IMR-90 (cell line): ENCODE measurements at places on chromosomes 11 and 22.

DNA sequence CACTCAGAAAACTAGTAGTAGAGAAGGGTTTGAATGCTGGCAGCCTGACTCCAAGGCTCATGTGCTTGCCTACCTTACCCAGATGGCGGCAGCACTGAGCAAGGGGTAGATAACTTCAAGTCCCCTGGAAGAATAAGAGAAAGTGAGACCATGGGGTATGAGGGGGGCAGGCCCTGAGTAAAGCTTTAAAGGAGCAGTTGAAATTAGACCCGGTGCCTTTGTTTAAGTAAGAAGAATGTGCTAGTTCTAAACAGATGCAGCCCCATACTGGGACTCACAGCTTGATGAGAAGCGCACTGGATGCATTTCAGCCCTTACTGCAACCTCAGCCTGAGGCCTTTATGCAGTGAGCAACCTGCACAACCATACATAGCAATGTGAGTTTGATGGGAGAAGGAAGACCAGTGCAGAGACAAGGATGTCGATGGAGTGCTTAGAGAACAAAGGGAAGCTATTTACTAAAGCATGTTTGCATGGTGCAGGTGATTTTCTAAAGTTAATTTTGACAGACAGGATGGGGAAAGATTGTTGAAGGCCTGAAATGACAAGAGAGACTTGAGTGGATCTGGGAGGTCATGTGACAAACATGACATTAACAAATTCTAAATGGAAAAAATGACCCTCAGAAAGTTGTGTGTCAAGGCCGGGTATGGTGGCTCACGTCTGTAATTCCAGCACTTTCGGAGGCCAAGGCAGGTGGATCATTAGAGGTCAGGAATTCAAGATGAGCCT lies 27.1 kb upstream of the TMA7B start:
- DNase-seq, result no peak

DNA sequence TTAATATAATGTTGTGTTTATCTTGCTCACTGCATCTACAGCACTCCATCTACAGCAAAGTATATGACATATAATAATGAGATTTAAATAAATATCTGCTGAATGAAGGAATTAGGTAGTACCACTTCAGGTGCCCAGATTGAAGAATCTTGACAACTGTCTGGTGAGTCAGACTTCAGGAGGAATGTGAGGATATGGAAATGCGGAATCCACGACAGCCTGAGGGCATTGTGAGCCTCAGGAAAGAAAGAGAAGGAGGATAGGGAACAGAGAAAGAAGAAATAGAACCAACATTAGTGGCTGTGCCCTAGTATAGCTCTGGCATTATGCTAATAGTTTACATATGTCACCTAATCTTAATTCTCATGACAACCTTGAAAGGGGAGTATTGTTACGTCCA lies 304.4 kb downstream of the AASDHPPT start:
- DNase-seq, result no peak

GRCh38 chr22:27560781-27561180 lies 240.8 kb downstream of the MN1 start:
- no peak for DNase-seq

DNA sequence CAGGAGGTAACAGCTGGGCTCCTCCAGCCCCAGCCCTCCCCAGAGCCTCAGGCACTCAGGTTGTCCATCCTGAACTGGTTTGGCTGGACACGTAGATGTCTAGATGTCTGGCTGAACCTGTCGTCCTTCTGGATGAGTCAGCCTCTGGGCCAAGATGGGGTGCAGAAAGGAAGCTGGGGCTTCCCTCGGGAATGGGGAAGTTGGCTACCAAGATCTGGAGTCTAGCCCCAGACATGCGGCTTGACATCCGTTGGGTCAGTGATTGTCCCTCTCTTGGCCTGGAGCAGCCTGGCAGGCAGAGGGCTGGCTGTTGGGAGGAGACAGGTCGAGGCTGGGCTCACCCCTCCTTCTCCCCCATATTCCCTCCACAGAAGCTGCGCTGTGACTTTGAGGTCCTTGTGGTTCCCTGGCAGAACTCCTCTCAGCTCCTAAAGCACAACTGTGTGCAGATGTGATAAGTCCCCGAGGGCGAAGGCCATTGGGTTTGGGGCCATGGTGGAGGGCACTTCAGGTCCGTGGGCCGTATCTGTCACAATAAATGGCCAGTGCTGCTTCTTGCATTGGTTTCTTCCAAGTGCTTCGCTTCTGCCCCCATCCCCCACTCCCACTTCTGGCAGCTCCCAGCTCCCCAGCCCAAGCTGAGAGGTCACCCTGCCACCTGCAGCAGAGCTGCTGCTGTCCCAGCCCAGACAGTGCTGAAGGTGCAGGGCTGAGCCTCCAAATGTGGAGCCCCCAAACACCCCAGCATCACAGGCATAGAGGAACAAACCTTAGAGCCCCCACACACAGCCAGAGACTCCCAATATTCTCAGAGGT lies 1.3 kb downstream of the CST6 start:
- no peak for DNase-seq

DNA sequence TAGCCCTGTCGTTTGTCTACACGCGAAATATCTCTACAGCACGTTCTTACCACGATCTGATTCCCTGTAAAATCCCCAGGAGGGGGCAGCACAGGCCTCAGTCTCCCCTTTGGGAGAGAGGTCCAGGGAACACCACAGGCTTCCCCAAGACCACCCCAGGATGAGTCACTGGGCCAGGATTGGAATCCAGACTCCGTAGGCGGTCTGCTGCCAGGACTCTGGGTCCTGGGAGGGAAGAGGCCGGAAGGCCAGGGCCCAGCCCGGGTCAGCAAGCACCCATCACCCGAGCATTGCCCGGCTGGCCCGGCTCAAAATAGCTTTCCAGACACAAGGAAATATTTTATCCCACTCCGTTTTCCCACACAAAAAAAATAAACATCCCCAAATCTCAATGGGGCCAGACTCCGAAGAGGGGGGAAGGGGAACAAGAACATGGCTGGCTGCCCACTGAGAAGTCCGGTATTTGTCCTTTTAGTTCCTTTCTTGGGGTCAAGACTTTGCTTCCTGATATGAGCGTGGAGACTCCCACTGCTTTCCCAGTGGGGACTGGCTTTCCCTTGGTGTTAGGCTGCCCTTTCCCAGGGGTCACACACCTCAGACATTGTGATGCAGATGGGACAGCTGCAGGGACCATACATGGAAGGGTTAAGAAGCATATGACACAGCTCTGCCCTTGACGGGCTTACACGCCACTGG lies 91.3 kb downstream of the LRRC32 start:
- no peak for DNase-seq

DNA sequence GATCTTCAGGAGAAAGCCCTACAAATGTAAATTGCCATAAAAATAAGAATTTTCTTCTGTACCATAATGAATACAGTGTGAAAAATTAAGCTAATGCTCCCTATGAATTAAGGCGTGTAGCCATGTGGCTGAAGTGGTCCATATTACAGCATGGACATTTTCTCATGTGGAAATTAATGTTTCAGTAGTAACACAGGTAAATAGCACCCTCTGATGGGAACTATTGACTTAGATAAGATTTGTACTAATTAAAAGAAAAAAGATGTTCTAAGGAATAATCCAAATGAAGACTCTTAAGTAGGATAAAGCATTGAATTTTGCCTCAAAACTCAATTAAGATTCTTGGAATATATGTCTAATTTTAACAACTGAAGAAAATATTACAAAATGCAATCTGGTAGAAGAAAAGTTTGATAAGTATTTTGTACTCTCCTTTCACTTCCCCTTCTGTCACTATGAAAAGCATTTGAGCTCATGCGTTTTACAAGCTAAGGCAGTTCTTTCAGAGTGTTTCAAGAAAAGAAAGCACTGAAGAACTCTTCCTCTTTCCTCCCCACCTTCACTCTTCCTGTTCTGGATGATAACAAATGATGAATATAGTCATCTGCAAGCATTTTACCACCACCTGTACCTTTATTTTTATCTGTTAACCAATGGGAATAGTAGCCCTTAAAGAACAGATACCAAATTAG lies 9.9 kb upstream of the OR8D2 start:
- peak; percentile 2 for DNase-seq

DNA sequence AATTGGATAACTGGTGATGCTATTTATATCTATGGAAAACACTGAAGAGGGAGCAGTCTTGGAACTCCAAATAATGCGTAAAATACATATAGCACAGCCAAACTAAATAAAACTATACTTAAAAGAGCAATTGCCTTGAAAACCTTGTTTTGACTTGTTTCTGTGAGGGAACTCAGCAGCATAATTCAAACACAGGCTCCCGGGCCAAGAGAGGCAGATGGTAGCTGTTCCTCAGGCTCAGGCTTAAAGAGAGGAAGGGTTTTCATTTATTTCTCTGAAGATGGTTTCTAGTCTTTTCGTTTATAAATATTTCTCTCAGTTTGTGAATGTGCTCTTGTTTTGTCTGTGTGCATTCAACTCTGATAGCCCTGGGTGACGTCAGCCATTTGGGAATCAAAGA lies 82.4 kb downstream of the FANCF start:
- no peak for DNase-seq

DNA sequence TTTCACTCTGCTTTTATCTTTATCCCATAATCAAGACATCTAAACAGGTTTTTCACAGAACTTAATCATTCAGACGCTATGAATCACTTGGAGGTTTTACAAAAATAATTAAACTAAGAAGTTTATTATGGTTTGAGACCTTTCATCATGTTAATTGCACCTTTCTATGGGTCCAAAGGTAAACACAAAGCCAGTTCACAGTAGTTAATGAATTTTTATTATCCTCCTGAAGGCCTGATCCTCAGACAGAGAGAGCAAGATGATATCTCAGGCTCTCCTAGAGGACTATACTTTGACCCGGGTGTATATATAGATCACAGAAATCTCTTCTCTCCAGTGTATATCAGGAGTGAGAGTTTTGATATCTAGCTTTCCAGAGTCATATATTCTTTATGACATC lies 1044.3 kb upstream of the RAG2 start:
- DNase-seq, result no peak

GRCh38 chr22:49212002-49212401 lies 615.7 kb downstream of the BRD1 start:
- no peak for DNase-seq

DNA sequence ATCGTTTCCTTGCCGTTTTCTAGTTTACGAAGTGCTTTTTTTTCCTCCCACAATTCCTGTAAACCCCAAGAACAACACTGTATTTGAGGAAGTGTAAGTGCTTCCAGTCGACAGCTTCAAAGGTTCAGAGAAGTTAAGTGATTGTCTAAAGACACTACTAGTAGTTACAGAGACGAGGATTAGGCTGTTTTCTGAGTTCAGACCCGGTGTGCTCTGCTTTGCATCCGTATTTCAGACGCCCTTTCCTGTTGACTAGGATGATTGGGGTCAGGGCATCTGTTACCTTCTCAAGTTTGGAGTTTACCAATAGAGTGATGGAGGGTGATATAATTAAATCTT lies 430 bp downstream of the CLP1 start:
- DNase-seq, result no peak
